Activated T-cell treated with anti-CD3 and anti-CD28 coated beads for 24 hours (primary cell): ENCODE measurements at places on chromosomes 5 and 9.

- DNase-seq = no peak
Observed at GRCh38 chr5:37812365-37812764, 27.5 kb downstream of the GDNF start.

GRCh38 chr5:39160576-39161213 is 58.7 kb downstream of the FYB1 start:
- DNase-seq = no peak

GRCh38 chr9:110307191-110307590 is 30.5 kb downstream of the TXNDC8 start:
- no peak for DNase-seq

GRCh38 chr9:128550770-128551656 is 1.4 kb upstream of the SPTAN1 start:
- no peak for DNase-seq

DNA sequence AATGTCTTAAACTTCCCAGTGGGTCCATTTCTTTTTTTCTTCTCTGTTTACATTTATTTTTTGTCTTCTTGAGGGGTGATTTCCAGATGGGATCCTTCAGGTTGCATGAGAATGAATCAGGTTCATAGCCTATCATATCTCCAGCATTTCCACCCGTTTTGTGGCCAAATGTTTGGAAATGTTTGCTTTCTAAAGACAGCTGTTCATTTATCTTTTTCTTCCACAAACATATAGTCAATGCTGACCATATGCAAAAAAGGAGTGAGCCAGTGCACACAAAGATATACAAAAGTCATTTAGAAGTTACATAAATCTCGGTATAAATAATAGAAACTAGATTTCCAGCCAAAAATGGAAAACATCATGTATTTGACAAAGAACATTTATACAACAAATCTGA is 71.6 kb upstream of the STC2 start:
- DNase-seq = no peak

GRCh38 chr9:34999576-34999975 is 10.0 kb downstream of the DNAJB5 start:
- DNase-seq = no peak

DNA sequence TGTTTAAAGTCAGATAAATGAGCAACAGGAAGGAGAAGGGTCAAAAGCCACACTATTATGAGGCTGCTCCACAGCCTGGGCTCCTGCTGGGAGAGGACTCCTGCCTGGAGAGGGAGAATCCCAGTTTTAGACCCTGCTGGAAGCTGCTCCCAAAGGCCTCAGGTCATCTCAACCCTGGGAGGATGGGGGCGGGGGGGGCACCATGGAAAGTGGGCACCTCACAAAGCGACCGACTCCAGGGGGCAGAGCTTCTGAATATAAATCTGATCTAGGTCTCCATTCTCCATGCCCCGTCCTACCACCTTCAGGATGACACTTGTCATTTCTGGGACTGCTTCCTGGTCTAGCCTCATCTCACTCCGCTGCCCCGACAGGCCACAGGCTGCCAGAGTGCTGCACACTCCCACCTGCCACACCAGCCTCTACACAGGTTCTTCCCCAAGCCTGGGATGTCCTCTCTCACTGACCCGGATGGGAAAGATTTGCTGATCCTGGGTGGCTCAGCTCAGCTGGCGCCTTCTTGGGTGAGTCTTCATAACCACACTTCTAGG is 183.4 kb downstream of the GAPVD1 start:
- DNase-seq = no peak

GRCh38 chr5:40628407-40628806 is 51.3 kb upstream of the PTGER4 start:
- DNase-seq = no peak

- DNase-seq = no peak
Observed at GRCh38 chr9:107178293-107178692, 104.8 kb upstream of the RAD23B start.

DNA sequence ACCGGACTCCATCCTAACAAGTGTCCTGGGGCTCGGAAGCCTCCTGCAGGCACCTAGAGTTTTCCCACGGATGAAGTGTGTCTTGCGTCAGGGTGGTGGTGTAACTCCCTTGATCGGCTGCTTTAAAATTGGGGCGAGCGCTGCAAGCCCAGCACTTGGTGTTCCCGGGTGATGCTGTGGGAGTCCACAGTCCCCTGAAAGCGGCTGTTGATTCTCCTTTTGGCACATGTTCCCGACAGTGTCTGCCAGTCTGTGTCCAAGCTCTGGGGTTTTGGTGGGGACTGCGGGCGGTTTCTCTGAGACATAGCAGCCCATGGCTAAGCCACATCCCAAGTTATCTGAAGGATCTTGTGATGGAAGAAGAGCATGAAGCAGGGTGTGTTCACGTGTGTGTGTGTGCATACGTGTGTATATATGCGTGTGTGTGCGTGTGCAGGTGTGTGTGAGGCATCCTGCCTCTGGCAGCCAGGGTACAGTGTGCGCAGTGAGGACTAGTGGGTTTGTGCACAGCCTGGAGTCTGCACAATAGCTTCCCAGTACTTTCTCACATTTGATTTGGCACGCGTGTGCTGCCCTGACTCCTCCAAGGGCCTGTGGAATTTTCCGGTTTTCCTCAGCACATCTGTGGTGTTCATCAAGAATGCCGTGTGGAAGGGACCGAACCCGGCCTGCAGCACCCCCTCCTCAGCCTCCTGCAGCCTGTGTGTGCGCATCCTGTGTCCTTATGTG is 16.9 kb downstream of the SLC25A48 start:
- DNase-seq = no peak

DNA sequence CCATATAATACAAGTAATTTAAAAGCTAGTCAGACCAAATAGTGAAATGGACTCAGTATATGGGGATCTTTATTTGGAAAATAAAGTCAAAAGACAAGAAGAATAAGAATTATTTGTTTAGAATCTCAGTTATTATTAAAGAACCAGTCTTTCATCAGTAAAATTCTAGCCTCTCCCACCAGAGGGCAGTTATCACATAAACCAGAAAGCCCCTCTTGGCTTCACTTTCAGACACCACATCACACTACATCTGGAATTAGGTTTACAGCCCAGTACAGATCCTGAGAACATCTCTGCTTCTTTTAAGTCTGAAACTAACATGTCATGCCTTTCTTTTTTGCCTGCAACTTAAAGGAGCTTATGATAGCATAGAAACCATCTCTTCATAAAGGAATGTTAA is 12.2 kb upstream of the HSPB3 start:
- no peak for DNase-seq
